Liver (tissue), 10 donors: ENCODE measurements at places on chromosomes 7 and 10. TPM values are rescaled to one million over a fixed set of nuclear protein-coding genes. Genes with fewer than 3 reads are reported as not detected.

The DPP6 gene
- total RNA-seq: not detected

The CHAT gene
- not detected for total RNA-seq

The DYNC1I1 gene
- total RNA-seq: 0.67 TPM

GRCh38 chr10:104350127-104350635 is 3.5 kb upstream of the CFAP58 start:
- H3K27me3 ChIP-seq: no peaks in the 10 kb centered on the region
- peak overlapping the region; percentile 77 for H3K27ac ChIP-seq
- H3K36me3 ChIP-seq: no peaks in the 10 kb centered on the region
- peaks cover 27% of the 10 kb centered on the region for H3K4me1 ChIP-seq

DNA sequence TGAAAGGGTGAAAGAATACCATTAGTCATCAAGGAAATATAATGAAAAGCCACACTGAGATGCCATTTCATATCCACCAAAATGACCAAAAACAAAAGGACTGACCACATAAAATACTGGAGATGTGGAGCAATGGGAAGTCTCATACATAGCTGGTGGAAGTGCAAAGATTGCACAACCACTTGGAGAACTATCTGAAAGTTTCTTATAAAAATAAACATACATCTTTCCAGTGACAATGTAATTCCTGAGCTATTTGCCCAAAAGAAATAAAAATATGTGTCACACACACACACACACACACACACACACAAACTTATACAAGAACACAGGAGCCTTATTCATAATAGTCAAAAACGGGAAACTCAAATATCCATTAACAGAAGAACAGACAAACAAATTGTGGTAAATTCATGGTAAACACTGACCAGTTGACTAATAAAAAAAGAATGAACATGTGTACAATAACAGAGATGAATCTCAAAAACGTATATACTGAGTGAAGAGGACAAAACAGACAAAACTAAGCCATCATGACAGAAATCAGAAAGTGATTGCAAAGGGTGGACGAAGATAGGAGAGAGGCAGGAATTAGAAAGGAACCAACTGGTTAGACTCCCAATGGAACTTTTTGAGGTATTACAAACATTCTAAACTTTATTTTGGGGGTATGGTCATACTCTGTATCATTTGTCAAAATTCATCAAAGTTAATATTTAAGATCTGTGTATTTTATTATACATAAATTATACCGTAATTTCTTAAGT is 21.5 kb downstream of the WASL start:
- H3K4me3 ChIP-seq: no peak overlapping the region
- H3K27ac ChIP-seq: no peak overlapping the region
- no peaks in the 10 kb centered on the region for H3K36me3 ChIP-seq

DNA sequence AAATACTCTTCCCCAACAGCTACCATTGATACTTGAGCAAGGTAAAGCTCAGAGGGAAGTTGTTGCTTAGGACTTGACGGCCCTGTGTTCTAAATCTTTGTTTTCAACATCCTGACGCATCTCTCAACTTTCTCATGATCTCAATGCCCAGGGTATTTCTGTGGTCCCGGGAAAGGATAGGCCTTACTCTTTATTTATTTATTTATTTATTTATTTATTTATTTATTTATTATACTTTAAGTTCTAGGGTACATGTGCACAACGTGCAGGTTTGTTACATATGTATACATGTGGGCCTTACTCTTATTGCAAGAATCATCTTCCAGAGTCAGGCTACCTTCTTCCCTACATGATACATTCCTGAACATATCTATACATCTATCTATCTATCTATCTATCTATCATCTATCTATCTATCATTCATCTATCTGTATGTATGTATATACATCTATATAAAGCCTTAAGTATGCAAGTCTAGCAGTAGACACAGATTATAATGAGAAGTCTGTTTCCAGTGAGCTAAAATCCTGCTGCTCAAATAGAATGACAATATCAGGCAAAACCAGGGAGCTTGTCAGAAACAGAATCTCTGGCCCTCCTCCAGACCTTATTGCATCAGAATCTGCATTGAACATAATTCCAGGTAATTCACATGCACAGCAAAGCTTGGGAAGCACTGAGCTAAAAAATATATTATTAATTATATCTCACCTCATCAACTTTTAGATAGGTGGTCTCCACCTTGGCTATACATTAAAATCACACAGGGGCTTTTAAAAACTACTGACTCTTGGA is 12.2 kb upstream of the CPA5 start:
- no peaks in the 10 kb centered on the region for H3K27me3 ChIP-seq
- H3K27ac ChIP-seq: no peak overlapping the region
- no peak for DNase-seq
- no peak overlapping the region for H3K4me3 ChIP-seq
